Suprapubic skin (tissue), 4 donors: ENCODE measurements at places on chromosomes 13 and 19. TPM values are rescaled to one million over a fixed set of nuclear protein-coding genes. Genes with fewer than 3 reads are reported as not detected.

The ANKRD24 gene
- total RNA-seq: 0.87 TPM

The LACC1 gene
- total RNA-seq: 8.8 TPM

The MBD3L2 gene
- total RNA-seq: not detected

The UBE2S gene
- 15.3 TPM for total RNA-seq

The LILRA1 gene
- total RNA-seq: not detected

The ZNF541 gene
- not detected for total RNA-seq

The SLC7A10 gene
- not detected for total RNA-seq

The LYPD3 gene
- total RNA-seq: 612 TPM

- DNase-seq: no peak
Observed at GRCh38 chr13:47546391-47547225, 454.5 kb downstream of the SUCLA2 start.

DNA sequence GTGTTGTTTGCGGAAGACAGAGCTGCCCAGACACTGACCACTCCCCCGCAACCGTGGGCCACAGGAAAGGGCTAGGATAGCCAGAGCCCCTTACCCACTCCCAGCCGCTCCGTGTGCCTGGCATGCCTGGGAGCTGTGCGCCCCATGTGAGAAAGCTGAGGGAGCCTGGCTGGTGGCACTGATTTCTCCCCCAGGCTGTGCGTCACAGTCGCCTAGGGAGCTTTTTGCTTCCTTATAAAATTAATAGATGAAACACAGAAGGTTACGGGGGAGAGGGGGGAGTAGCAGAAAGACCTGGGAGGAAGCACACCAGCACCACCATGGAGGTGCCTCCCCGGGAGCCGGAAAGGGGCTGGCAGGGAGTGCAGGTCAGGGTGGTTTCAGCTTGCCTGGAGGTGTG is 24.7 kb downstream of the DPF1 start:
- no peak for DNase-seq

- no peak for DNase-seq
Observed at GRCh38 chr13:35886332-35887114, 244.7 kb downstream of the DCLK1 start.

DNA sequence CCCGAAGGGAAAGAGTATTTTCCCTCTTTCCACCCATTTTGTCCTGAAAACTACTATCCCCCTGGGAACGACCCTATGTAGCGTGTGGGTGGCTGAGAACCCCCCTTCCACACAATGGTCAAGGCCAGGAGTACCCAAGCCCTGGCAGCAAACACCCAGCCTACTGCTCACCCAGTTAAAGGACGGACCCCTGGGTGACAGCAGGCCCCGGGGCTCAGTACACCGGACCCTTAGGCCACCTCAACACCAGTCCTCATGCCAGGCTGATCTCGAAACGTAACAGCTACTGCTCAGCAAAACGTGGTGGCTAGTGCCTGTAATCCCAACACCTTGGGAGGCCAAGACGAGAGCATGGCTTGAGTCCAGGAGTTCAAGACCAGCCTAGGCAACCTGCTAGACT is 1.4 kb downstream of the ANKRD27 start:
- DNase-seq: no peak

- no peak for DNase-seq
Observed at GRCh38 chr19:16883522-16883921, 5.3 kb upstream of the F2RL3 start.

- no peak for DNase-seq
Observed at GRCh38 chr13:75103976-75104375, 378.0 kb downstream of the TBC1D4 start.

- no peak for DNase-seq
Observed at GRCh38 chr13:108963276-108963810, 333.9 kb downstream of the MYO16 start.

- DNase-seq: no peak
Observed at GRCh38 chr13:50561739-50562138, 281.8 kb downstream of the DLEU7 start.

DNA sequence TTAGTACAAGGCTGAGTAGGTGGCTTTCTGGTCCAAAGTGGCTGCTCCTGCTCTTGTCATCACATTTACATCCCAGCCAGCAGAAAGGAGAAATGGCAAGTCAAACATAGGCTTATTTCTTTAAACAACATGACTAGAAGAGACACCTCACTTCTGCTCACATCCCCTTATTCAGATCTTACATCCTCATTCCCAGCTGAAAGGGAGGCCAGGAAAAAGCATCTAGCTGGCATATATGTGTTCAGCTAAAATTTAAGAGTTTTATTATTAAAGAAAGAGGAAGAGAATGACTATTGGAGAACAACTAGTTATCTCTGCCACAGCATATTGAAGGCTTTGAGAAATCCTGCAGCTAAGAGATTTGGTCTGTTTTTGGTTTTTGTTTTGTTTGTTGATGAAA is 34.1 kb downstream of the RGCC start:
- DNase-seq: no peak

DNA sequence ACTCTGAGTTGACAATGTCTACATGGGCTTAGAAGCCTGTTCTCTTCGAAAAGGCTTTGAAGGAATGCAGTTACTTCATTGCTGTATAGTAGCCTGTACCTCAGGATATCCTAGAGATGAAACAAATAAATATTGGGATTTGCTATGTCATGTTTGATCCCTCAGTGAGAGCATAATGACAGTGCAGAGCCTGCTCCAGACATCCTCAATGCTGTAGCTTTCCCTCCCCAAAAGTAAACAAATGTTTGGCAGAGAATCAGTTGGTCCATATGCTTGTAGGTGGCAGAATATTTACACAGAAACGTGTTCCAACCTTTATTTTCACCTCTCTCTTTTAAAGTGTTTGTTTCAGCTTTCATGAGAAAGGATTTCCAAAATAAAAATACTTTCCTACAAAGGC is 515.3 kb upstream of the SGCG start:
- no peak for DNase-seq

GRCh38 chr19:16185768-16186123 is 536 bp downstream of the FAM32A start:
- DNase-seq: no peak

GRCh38 chr19:16034180-16034579 is 42.1 kb upstream of the TPM4 start:
- DNase-seq: no peak

DNA sequence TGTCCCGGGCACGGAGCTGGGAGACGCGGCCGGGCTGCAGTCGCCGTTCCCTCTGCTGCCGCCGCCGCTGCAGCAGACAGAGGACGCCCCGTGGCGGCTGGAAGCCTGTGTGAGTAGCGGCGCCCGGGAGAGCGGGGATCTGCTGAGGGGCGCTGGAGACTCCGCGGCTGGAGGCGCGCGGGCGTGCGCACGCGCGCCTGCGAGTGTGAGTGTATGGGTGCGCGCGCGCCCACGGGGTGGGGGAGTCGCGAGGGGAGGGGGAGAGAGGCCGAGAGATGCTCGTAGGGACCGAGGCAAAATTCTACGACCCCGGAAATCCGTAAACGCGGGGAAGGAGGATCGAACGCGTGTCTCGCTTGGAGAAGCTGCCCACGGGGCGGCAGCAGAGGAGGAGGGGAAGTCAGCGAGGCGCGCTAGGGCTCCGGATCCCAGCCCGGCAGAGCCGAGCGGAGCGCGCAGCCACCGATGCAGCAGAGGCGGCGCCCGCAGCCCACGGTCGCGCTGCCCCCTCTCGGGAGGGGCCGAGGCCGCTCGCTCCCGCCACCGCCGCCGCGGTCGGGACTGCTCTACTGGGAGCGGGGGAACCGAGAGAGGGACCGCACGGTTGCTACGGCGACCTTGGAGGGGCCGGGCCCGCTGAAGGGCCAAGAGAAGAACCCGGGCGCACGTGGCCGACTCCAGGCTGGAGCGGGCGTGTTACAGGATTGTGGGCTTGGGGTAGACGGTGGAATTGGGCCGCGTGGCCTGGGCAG is at the start of gene ENOX1:
TSS of gene ENOX1 (minus strand) at position 207 of the 752 bp plus-strand sequence.
- DNase-seq: peak; percentile 65
